ENCODE measurements at places on chromosomes 2 and 18.

DNA sequence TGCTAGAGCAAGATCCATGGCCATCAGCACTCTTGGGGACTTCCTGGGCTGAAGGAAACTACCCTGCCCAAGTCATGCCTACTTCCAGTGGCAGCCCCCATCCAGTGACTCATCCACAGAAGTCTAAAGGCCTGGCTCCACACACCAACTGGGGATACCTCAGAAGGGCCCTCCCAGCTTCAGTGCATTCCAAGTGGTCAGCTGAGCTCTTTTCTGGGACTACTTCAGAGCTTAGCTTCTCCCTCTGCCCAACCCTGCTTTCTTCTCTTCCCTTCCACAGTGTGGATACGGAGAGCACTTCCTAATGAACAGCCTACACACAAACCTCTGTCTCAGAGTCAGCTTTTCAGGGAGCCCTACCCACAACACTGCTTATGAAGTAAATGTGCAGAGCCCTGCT is 66.5 kb downstream of the CLHC1 start:
- DNase-seq = no peak

- peak; percentile 17 for DNase-seq
Observed at GRCh38 chr2:38030635-38031355, 45.2 kb downstream of the CYP1B1 start.

- DNase-seq = no peak
Observed at GRCh38 chr2:127419448-127420038, 1.3 kb downstream of the PROC start.

DNA sequence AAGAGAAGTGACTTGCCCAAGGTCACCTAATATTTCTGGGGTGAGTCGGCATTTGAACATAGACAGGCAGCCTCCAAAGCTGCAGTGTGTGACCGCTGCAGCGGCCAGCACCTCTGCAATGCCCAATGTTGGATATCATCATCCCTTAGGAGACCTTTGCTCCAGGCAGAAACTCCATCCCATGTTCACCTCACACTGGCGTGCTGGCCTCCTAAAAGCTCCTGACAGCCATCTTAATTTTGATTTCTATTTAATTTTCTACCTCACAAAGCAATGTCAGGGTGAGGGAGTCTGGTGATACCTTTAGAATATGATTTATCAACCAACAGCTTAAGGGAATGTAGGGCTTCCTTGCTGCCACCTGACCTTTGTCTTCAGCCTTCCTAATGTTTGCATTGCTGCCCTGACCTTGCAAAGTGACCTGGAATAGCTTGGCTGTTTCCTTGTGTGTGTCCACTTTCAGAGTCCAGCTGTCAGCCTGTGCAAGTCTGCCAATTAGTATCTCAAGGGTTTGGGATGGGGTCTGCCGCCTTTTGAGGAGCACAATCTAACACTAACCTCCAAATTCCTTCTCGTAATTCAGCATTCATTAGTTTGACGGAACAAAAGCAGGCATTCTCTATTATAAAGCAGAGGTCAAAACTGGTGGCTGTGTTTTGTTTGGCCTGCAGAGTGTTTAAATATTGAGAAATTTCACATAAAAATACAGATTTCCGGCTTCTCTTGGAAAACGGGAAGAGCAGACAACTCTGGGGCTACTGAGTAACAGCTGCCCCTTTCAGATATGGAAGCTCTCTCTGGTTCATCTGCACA is 127.6 kb downstream of the PLEKHM3 start:
- no peak for DNase-seq

DNA sequence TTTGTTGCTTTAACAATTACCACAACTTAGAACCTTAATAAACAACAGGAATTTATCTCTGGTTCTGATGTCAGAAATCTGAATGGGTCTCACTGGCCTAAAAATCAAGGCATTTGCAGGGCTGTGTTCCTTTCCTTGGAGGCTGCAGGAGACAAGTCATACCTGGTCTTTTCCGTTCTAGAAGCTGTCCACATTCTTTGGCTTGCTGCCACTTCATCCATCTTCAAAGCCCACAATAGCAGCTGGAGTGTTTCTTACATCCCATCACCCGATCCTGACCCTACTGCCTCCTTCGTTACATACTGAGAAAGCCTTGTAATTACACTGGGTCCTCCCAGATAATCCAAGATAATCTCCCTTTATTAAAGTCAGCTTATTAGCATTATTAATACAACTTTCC is 18.1 kb downstream of the NETO1 start:
- no peak for DNase-seq

DNA sequence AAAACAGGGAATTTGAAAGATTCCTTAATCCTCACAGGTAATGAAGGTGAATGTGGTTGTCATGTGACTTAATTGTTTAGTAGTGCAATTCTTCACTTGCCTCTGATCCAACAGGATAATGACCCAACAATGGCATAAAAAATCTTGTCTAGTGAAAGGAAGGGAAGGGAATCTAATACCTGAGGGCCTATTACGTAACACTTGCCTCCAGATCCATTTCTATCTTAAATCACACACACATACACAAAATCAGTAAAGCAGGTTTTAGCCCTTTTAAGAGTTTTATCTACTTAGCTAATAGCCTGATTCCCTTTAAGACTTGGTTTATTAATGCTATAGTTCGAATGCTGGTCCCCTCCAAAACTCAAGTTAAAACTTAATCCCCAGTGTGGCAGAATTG is 118.6 kb downstream of the TMEM163 start:
- DNase-seq = no peak

GRCh38 chr2:26503231-26503880 is 25.4 kb upstream of the OTOF start:
- DNase-seq = peak; percentile 39

DNA sequence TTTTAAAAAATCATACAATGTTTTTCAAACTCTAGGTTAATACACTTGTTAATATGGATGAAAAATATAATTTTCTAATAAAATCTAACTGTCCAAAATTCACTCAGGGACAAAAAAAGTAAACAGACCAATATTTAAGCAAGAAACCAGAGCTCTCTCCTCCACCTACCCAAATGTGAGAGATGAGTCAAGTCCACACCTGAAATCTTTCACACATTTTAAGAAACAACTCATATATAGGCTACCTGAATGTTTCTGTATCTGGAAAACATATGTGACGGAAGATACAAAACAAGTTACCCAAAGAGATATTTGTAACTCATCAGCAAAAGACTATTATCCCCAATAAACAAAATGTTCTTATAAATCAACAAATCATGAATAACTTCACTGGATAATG is 20.2 kb downstream of the ZNF516 start:
- no peak for DNase-seq

GRCh38 chr18:44323125-44323524 is 357.6 kb upstream of the SETBP1 start:
- DNase-seq = no peak

GRCh38 chr2:86624267-86624547 is 542 bp upstream of the RNF103 start:
- no peak for DNase-seq

DNA sequence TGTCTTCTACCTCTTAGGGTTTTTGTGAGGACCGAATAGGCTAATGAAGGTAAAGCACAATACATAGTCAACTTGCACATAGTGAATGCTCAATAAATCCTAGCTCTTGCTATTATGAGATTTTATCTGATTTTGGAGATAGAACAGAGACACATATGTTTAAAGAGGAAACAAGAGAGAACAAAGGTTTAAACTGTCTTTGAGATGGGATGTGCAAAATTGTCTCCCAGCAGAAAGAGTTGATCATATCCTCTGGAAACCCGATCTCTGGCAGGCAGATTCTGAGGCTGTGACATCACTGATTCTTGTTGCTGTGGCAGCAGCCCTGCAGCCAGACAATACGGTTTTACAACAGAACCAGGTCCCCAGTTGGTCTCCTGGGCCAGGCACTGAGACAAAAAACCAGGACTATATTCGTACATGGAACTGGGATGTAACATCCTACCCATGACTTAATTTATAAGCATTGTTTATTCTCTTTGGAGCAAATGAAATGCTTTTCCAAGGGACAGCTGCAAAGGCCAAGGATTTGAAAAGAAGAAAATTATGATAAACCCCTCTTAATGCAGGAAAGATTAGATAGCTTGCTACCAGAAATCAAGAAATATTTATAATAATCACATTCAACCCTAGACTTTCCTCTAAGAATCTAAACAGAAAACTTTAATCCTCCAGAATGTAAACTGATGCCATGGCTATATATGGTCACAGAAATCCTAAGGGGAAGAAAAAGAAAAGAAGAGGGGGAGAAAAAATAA is 80.2 kb downstream of the SLC8A1 start:
- DNase-seq = peak; percentile 71

DNA sequence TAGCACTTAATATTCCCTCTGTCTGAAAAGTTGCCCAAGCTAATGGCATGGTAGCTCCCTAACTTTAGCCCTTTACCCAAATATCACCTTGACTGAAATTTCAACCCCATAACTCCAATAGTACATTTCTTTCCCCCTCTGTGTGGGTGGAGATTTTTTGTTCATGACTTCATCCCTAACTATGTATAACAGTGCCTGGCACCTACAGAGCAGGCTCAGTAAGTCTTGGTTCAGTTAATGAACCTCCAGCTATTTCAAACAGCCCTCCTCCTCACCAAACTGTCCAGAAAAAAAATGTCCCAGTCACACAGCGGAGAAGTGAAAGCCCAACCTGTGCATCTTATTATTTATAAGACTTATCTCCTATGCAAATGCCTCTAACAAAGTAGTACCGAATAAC is 18.6 kb downstream of the BUB1 start:
- peak; percentile 16 for DNase-seq

DNA sequence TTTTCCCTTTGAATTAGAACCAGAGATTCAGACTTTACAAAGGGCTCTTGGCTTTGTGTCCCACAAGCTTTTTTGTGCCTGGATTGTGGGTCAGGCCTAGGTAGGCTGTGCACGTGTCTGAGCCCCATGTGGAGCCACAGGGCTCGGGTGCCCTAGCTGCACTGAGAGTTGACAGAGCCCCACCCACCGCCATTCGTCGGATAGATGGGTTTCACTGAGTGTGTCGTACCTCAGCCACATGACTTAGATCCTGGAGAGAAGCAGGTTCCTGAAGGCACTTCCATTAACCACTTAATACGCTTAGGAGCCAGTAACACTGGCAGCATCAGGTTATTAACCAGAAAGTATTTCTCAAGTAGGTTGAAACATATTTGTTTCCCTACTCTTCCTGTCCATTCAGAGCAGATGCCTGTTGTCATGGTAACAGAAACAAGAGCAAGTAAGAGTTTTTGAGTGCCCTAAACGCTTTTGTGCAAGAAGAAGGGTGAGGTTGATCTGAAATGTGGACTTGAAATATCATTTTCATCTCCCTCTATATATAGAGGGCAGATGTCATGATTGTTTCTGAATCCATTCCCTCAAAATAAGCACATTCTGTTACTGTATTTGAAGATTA is 30.0 kb downstream of the ADCYAP1 start:
- no peak for DNase-seq

DNA sequence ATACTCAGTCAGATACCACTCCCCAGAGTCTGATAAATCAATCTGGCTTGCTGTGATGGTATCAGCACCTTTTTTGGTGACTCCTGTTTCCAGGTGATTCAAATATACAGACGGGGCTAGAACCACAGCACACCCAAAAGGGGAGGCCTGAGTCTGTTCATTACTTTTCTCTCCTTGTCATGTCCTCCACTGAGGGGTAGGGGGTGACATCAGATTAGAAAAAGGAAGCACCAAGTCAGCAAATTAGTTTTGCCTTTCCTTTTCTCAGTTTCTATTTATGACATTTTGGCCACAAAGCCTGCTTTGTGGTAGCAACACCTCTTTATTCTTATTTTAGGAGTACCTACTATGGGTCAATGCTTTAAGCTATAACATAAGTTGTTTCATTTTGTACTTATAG is 127.4 kb downstream of the CCDC102B start:
- peak; percentile 11 for DNase-seq

DNA sequence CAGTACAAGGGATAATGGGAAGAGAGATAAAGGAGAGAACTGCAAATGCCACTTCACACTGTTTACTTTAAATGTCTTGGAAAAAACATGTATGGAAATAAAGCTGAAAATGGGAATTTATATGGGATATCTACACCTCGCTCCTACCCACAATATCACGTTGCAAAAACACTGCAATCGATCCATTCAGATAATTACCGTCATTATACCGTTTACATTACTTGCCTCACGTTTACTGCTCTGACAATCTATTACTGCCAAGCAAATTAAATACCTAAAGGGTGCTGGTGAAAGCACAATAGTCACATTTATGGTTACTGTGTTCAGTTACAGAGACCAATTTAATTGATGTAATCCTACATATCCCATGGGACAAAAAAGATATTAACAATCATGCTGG is 214.7 kb upstream of the LYPD1 start:
- no peak for DNase-seq

DNA sequence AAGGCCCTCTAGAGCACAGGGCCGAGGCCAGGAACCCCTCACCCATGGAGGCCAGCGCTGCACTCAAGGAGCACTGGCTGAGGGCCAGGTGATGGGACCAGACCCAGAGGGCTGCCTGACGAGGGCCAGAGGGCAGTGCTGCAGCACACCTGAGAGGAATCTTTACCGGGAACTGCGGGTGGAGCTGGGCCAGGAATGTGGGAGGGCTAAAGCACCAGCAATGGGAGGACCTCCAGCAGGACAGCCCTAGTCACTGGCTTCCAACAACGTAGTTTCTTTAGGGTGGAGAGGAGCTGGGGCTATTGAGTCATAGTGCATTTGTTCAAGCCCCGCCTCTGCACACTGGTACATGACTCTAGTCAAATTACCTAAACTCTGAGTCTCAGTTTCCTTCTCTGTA is 143.4 kb downstream of the TMEM17 start:
- DNase-seq = no peak
